ENCODE measurements at places on chromosomes 2 and 18.

GRCh38 chr2:76019128-76019527, 308.4 kb upstream of the GCFC2 start:
- DNase-seq = no peak

DNA sequence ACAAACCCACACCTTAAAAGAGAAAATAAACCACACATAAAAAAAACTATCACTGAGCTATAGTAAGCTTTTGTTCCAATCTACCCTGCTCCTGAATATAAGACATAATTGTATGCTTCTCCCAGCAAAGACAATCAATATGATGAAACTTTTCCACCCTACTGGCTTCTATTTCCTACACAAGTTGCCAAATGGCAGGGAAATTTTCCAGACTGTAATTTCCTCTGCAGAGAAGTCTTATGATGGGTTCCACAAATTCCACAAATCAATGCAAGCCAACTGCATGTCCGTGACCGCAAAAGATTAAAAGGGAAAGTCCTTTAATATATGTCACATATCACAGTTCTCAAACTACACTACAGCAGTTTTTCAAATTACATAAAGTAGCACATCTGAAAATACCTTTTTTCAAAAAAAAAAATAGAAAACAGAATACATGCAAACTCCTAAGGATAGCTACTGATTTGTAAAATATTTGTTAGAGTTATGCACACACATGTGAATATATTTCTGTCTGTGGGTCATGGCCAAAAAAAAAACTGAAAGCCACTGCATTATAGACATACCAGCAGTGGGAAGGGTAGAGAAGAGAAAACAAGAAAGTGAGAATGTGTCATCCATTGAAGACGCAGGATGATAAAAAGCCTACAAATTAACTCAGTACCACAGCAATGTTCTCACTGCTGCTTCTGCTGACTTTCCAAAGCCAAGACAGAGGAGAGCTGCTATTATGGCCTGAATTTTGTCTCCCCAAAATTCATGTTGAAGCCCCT, 61.4 kb downstream of the RPL31 start:
- DNase-seq = no peak

- no peak for DNase-seq
These were observed 324.9 kb downstream of the LPIN1 start for GRCh38 chr2:12071318-12071717.

GRCh38 chr18:73677450-73677849, 470.2 kb downstream of the FBXO15 start:
- no peak for DNase-seq

DNA sequence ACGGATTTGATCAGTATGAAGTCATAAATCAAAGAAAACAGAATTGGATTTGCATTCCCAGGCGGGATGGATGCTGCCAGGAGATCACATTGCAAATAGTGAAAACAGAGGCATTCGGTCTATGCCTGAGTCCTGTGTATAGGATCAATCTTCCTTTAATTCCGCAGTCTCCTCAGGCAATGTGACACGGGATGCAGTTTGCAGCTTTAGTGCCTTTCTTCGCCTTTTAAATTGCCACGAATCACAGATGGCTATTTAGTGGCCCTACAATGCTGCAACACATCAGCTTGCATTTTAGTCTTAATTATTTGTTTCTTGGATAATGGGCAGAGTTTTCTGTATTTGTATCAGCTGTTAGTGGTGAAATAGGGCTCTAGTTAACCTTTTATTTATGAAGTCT, 6.8 kb downstream of the ADCYAP1 start:
- no peak for DNase-seq

GRCh38 chr2:60581433-60582282, 28.2 kb upstream of the BCL11A start:
- no peak for DNase-seq

GRCh38 chr2:157572725-157573124, 55.9 kb downstream of the ACVR1C start:
- DNase-seq = no peak

- DNase-seq = no peak
These were observed 354.1 kb downstream of the DLGAP1 start for GRCh38 chr18:4101009-4101408.

DNA sequence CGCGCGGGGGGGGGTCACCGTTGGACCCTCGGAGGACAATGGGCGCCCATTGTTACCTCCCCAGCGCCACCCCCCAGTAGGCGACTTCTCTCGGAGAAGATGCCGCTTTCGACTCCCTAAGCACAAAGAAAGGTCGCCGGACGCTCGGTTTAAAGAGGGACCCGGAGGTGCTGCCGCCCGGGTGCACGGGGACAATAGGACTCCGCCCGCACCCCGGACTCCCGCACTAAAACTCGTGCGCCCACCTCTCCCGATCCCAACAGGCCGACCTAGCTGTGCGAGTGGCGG, 318 bp upstream of the CDC42EP3 start:
- DNase-seq = no peak

DNA sequence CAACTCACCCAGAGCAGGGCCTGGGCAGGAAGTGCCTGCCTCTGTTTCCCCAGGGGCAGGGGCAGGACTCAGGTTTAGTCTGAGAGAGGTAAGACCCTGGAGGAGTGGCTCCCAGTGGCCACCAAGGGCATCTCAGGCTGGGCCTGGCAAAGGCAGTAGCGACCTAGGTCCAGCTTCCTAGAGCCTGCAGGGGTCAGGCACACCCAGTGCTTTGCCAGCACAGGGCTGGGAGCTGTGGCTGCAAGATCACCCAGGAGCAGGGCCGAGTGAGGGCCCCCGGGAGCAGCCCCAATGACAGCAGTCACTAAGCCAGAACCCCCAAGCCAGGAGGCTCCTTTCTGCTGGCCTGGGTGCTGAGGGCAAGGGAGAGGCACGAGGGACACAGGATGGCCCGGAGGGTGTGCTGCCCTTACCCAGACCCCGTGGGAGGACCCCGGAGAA, 8.8 kb upstream of the DUSP2 start:
- no peak for DNase-seq

GRCh38 chr2:117856415-117857210, 42.1 kb downstream of the DDX18 start:
- no peak for DNase-seq

DNA sequence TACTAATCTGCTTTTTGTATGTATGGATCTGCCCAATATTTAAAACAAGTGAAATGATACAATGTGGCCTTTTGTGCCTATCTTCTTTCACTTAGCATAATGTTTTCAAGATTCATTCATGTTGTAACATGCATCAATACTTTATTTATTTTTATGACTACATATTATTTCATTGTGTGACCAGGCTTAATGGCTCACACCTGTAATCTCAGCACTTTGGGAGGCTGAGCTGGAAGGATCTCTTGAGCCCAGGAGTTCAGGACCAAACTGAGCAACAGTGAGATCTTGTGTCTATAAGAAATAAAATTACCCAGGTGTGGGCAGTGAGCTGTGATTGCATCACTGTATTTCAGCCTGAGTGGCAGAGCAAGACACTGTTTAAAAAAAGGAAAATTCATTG, 33.2 kb downstream of the SPOPL start:
- DNase-seq = no peak

GRCh38 chr2:12484536-12485115, 232.1 kb upstream of the TRIB2 start:
- DNase-seq = no peak

DNA sequence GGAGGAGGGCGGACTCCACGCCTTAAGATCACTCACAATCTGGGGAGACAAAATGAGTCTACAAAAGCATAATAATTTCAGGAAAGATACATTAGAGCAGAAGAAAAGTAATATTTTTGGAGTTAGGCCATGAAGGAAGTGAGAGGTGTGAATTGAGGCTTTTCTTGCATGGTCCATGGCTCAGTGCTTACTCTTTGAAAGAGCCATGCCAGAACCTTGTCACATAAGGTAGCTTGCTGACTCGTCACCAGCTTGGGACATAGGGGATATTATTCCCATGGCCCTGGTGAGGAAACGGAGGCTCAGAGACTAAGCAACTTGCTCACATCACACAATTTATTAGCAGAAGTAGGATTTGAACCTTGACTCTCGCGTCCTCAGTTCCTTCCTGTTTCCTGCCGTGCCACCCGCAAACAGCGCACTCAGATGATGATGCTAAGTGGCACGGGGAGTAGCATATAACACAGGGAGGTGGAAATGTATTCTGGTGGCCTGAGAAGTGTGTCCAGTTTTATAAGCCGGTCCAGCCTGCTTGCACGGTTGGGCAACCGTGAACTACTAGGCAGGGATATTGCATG, 312.2 kb upstream of the EPAS1 start:
- DNase-seq = no peak

DNA sequence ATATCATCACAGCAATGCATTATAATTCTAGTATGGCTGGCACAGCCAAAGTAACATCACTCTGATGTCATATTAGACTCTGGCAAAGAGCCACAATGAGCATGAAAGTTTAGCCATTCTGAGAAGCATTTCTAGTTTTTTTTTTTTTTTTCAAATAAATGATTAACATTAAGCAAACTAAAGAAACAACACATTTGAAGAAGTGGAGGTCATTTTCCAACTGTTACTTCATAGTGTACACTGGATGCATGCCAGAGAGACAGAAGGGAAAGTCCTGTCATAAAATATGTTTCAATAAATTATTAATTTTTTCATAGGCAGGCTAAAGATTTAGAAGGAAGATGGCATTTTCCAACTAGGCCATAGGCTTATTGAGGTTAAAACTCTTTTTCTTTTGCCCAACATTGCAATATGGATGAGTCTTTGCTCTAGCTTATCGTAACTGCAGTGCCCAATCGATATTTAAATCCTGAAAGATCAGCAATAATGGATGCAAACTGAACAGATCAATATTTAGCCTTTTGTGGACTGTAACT, 1630.4 kb upstream of the ACVR2A start:
- DNase-seq = no peak

DNA sequence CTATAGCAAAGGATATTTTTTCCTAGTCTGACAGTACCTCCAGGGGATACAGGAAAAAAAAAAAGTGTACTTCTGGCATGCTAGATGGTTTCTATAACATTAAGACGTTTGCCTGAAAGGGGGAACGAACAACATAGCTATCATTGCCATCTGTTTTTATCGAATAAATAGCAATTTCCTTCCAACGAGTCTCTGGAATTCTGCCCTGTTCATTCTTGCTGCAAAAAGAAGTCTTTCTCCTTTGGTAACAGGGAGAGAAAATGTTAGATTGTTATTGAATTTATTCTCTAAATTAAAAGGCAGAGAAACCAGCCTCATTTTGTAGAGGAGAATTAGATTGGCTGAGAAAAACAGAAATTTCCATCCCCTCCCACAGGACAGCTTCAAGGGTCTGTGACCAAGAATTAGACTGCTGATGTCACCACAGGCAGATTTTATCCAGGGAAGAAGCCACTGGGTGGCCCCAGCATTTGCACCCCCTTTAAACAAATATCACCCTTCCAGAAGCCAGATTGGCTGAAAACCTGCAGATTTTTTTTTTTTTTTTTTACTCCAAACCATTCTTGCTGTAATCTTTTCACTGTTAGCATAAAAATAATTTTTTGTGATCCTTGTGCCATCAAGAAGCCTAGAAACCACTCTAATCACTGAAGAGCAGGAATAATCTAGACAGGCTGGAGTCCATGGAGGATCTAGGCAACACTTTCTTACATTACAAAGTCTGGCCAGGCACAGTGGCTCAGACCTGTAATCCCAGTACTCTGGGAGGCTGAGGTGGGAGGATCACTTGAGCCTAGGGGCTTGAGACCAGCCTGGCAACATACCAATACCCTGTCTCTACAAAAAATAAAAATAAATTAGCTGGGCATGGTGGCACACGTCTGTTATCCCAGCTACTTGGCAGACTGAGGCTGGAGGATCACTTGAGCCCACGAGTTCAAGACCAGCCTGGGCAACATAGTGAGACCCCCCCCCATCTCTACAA, 12.0 kb downstream of the WDFY1 start:
- DNase-seq = no peak

DNA sequence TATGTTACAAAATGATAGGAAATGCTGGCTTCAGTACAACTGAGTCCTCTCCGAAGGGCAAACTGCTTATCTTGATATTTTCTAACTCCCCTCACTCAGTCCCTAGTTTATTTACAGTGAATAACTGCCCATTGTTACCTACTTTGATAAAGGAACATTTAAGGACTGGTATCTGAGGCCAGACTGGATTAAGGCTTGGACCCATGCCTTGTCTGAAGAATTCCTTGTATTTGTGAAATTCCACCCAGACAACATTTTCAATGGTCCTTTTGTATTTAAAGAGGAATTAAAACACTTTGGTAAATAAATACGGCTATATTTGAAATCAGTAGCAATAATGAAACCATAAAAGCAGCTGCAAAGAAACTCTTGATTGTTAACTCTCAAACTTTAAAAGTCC, 58.3 kb downstream of the PELI1 start:
- DNase-seq = no peak
